Left renal pelvis (tissue), 4 donors: ENCODE measurements at places on chromosomes 5 and 9.

DNA sequence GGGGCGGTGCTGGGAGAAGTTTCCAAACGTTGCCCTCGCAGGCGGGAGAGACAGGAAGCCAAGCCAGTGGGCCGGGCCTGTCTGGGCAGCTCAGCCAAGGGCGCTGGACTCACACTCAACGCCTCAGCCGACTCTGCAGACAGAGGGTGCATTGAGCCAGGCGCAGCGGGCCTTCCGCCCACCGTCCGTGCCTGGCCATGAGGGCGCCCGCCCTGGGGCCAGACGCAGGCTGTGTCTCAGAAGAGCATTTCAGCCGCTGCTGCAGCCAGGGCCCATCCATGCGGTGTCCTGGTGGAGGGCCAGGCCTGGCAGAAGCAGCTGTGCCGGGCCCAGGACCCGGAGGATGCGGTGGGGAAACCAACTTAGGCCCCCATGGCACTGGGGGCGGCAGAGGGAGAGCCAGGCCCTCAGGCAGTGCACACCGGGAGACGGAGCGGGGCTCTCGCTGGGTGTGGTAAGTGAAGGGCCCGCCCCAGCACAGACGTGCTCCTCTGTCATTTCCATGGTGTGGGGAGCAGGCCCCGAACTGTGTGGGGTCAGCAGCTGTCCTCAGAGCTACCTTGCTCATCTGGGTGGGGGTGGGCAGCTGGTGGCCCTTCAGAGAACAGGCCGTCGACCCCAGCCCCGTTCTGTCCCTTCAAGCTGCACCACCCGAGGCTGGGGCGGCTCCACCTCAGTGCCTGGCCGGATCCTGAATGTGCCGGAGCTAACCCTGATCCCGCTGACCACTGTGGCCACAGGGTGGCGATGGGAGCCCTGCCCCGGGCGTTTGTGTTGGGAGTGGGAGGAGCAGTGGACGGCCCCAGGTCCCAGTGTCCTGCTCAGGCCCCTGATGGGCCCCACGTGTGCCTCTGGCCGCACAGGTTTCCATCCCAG lies 18.0 kb downstream of the DNLZ start:
- DNase-seq = no peak

DNA sequence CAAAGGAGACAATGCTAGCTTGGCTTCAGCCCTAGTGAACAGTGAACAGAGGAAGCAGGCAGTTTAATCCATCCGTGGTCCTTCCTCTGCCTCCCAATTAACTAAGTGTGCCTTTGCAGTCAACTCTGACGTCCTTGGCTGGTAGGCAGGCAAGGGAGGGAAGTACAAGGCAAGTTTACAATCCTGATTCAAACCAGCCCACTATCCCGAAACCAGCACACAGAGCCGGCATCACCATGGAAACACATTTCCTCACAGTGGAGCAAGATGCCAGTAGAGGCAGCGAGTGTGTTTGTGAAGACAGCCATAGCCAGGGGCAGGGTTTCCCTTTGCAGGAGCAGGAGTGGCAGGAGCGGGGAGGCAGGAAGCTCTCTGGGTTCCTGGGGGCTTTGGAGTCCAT lies 73.9 kb downstream of the GOLPH3 start:
- no peak for DNase-seq

DNA sequence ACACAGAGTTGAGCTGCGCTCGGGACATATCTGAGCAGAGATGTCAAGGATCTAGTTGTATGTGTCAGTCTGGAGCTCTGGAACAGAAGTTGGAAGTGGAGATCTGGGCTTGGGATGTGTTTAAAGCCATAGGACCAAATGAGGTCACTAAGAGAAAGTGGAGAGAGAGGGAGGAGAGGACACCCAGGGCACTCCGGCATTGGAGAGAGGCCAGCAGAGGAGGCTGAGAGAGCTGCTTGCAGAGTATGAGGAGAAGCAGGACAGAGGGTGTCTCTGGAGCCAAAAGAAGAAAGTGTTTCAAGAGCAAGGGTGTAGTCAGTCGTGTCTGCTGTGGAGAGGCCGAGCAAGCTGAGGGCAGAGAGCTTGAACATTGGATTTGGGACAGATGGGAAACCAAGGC lies 34.7 kb downstream of the ARHGEF37 start:
- DNase-seq = no peak

DNA sequence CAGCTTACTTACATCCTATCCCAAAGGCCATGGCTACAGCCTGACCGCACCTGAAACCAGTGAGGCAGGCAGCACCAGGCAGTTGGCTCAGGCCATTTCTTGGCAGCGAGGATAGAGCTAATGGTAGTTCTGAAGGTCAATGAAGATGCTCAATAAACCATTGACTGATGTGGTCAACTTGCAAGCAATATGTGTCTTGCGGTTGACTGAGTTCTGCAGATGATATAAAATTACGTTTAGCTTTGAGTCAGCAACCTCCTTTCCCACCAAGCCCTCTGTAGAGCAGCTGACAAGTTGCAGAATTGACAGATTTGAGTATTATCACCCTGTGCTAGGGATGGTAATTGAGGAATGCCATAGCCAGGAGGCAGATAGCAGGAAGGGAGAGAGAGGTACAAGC lies 189.0 kb upstream of the PUM3 start:
- DNase-seq = no peak

- DNase-seq = no peak
Measured at GRCh38 chr5:5666369-5666768, 243.9 kb downstream of the ICE1 start.

GRCh38 chr9:7089406-7090193 lies 331.8 kb downstream of the KDM4C start:
- no peak for DNase-seq

- no peak for DNase-seq
Measured at GRCh38 chr9:101693546-101694336, 44.7 kb downstream of the GRIN3A start.

GRCh38 chr9:132283863-132284262 lies 70.9 kb downstream of the SETX start:
- no peak for DNase-seq

- no peak for DNase-seq
Measured at GRCh38 chr5:56699538-56699937, 115.8 kb upstream of the MAP3K1 start.

- no peak for DNase-seq
Measured at GRCh38 chr5:7659420-7659819, 191.5 kb downstream of the CFAP90 start.

GRCh38 chr5:132386644-132387286 lies 17.3 kb downstream of the SLC22A5 start:
- DNase-seq = peak; percentile 63

GRCh38 chr5:158992037-158992740 lies 107.5 kb downstream of the EBF1 start:
- DNase-seq = no peak

DNA sequence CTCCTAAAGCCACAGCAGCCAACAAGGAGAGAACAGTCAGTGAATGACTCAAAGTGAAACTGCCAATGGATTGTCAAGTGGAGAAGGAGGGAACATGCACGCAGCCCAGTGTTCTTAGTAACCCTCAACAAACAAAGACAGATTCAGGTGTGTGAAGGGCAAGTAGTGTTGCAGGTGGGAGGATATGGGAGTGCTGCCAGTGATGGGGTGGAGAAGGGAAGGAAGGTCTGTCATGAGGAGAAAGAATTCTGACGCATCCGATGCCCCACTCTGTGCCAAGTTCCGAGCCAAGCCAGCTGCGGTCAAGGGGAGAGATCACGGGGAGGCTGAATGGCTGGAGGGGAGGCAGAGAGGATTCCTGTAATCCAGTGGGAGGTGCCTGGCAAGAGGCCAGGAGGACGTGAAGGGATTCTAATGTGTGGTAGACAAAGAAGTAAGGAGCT lies 56.5 kb downstream of the CAST start:
- DNase-seq = no peak

- no peak for DNase-seq
Measured at GRCh38 chr9:107755246-107755645, 265.7 kb upstream of the KLF4 start.

DNA sequence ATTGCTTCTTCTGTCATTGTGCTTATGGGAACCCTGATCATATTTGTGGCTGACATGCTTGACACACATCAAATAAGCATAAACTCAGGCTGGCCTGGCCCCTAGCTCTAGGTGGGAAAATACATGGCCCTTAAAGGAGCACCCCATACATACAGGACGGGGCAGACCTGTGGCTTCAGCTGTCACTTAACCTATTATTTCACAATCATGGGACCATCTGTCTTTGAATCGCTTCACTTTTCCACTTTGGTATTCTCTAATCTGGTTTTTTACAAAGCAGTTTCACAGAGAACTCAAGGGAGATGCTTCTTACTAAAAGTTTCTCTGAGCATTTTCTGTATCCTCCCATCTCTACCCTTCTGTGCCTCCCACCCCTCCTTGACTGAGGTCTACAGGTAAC lies 34.6 kb upstream of the LRRTM2 start:
- DNase-seq = no peak

- no peak for DNase-seq
Measured at GRCh38 chr9:24009322-24009721, 183.3 kb upstream of the ELAVL2 start.

DNA sequence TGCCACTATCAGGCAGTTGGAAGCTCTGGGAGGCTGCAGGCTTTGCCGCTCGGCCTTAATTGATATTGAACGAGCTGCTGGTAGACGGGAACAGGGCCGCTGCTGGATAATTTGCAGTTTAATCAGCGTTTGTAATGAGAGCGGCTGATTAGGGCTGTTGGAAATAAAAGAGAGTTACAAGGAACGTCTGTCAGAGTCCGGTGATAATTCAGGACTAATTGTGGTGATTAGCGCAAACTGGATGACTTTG lies 68.2 kb upstream of the TBCA start:
- no peak for DNase-seq

GRCh38 chr5:140351609-140352334 lies 5.4 kb upstream of the HBEGF start:
- DNase-seq = no peak

- DNase-seq = no peak
Measured at GRCh38 chr5:156076912-156077311, 250.1 kb upstream of the SGCD start.

GRCh38 chr9:122338994-122339393 lies 31.8 kb upstream of the PTGS1 start:
- DNase-seq = no peak

DNA sequence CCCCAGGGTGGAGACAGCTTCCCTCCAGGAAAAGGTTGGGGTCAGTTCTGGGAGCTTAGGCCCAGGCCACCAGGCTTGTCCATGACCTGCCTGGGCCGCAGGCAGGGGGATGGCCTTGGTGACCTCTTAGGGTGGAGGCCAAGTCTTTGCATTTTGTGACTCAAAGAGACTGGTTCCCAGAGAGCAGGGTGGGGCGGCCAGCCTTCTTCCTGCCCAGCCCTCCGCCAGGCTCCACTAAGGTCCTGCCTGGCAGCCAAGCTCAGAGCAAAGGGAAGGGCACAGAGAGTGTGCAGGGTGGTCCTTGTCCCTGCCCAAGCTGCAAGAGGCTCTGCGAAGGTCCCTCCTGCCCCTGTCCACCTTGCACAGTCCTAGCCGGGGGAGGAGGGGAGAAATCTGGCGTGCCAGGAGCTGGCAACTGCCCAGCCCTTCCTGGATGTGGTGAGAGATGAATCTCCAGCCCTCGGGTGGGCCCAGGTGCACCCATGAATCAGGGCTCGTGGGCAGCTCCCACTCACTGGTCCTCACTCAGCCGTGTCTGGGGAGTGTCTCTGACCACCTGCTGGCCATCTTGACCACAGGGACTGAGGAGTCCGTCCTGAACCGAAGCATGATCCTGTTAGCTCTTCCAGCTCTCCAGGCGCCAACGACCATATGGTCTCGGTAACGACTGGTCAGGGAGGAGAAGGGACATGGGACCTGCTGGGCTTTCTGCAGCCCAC lies 2.3 kb upstream of the PTGDS start:
- DNase-seq = no peak

GRCh38 chr9:91180240-91180929 lies 181.3 kb downstream of the AUH start:
- no peak for DNase-seq

DNA sequence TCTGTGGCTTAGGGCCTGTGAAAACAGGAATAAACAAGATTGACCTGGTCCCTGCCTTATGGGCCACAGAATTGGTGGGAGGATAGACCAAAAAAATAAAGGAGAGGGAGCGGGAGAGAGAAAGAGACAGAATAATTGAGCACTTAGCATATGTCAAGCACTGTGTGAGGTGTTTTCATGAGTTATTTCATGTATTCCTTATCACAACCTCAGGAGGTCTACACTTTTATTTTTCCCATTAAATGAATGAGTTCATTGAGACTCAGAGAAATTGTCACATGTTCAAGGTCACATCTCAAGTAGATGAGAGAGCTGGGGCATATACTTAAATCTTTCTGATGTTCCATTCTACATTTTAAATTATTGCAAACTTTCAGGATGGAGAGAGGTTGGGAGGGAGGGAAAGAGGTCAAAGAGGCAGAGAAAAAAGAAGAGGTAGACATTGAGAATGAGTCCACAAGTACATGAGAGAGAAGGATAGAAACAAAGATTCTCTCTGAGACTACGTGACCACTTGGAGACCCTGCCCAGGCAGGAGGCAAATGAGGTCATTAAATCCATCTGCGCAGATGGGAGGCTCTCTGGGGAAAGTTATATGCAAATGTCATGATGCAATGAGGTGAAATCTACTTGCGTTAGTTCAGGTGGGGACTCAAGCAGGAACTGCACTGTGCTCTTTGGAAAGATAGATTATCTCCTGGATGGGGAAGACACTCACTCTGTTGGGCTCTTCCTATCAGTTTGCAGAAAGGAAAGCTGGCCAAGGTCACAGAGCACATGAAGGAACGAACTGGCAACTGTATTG lies 241.5 kb downstream of the PAPPA start:
- DNase-seq = no peak

DNA sequence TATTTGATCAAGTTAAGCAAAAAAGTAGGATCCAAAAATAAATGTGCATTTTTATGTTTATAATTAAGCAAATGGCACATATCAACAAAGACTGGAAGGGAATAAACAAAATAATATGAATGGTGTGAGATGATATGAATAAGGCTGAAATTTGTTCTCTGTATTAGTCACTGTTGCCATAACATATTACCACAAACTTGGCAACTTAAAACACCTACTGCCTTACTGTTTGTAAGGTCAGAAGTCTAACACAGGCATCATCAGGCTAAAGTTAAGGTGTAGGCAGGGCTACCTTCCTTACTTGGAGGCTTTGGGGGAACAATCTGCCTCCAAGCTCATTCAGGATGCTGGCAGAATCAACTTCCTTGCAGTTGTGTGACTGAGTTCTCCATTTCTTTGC lies 19.3 kb downstream of the PGGT1B start:
- DNase-seq = no peak

- no peak for DNase-seq
Measured at GRCh38 chr5:126503602-126504104, 80.4 kb downstream of the GRAMD2B start.

DNA sequence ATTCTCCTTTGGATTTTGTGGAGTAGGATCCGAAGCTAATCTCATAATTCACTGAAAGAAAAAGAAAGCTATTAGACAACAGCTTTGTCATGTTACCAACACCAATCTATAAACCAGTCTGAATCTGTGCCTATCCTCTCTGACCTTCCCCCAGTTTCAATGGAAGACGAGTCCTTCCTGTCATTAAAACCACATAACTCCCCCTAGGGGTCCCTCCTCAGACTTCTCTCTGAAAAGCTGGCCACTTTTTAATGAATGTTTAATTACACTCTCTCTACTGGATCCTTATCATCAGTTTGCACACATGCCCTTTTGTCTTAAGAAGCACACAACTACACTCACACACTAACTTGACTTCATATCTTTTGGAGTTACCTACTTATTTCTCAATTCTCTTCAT lies 98.0 kb upstream of the TSLP start:
- DNase-seq = no peak
